ENCODE measurements at places on chromosomes 13 and 19.

GRCh38 chr13:36674337-36675212 is 755 bp downstream of the SERTM1 start:
- DNase-seq, result no peak

DNA sequence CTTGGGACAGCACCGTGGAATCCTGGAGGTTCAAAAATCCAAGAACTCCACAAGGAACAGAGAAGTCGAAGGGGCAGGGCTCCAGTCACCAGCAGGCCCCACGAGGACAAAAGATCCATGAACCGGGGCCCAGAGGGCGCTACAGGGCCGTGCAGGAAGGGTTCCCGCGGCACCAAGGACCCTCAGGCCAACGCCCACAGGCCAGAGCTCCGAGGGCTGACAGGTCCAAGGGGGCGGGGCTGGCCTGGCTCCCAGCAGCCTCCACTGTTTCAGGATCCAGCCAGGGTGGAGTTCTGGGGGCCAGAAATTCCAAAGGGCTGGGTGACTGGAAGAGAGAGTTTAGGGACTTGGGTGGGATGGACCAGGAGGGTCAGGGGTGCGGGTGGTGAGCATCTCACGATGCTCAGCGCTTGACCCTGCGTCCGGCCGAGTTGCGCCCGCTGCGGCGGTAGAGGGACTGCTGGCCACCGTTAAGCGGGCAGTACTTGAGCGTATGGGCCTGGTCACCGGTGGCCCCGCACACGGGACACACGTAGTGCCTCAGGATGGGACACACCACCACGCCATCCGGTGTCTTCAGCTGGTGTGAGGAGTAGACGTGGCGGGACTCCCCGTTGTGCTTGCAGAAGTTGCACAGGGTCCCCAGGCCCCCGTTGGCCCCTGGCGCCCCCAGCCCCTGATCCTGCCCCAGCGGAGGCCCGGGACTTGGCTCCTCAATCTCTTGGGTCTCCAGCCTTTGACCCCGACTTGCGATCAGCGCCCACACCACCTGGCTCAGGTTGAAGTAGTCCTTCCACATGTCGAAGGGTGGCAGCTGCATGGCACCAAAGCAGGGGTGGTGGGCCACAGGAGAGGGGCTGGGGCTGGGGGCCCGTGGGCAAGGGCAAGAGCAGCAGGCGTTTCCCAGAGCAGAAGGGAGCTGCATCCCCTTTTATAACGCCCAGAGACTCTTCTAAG is at the start of gene NANOS2:
TSS of gene NANOS2 (minus strand) at position 905 of the 957 bp plus-strand sequence. CDS start at position 820, 85 bp downstream.
- no peak for DNase-seq

- DNase-seq, result no peak
Measured at GRCh38 chr13:20720499-20720898, 17.0 kb downstream of the IL17D start.

GRCh38 chr19:6276447-6276846 is 3.3 kb downstream of the MLLT1 start:
- no peak for DNase-seq

DNA sequence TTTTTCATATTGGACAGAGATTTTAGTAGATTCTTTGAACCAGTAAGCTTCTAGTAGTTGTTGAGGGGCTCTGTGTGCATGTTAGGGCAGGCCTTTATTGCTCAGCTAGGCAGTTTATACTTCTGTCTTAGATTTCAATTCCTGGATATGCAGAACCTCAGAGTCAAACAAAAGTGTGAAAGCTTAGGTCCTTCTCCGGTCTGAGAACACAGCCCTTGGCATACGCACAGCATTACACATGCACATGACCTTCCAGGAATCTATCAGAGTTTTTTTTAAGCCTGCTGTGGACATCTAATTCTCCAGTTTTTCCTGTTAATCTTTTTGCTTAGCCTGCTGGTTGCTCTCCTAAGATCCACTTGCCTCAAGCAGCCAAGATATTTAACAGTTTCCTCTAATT is 77.9 kb upstream of the KL start:
- DNase-seq, result no peak

DNA sequence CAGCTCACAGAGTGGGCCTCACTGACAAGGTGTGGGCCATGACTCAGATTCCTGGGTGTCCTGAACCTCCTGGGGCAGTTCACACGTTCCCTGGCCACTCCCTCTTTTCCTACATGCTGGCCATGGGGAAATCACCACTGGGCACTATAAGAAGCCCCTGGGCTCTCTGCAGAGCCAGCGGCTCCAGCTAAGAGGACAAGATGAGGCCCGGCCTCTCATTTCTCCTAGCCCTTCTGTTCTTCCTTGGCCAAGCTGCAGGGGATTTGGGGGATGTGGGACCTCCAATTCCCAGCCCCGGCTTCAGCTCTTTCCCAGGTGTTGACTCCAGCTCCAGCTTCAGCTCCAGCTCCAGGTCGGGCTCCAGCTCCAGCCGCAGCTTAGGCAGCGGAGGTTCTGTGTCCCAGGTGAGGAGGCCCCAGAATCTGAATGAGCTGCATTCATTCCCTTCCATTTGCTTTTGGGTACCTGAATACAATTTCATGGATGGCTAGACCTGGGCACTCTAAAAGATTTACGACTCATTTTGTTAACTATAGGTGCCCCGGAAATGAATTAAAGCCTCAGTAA is at the start of gene OLFM4:
TSS of gene OLFM4 (plus strand) at position 177 of the 567 bp plus-strand sequence. CDS start at position 201, 24 bp downstream.
- no peak for DNase-seq
